ENCODE measurements at places on chromosomes 3 and 15.

- no peak for DNase-seq
Measured at GRCh38 chr3:78665776-78666469, 1101.9 kb downstream of the ROBO1 start.

DNA sequence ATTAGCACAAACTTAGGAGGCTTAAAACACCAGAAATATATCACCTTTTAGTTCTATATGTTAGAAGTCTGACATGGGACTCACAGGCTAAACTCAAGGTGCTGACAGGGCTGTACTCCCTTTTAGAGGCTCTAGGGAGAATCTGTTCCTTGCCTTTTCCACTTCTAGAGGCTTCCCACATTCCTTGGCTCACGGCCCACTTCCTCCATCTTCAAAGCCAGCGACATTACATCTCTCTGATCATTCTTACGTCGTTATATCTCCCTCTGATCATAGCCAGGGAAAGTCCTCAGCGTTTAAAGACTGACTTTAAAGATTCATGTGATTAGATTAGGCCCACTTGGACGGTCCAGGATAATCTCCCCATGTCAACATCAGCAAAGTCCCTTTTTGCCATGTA lies 166.3 kb downstream of the GREM1 start:
- DNase-seq: no peak

- no peak for DNase-seq
Measured at GRCh38 chr3:148790851-148791735, 36.5 kb upstream of the CPB1 start.

- DNase-seq: no peak
Measured at GRCh38 chr3:26012241-26012745, 222.4 kb downstream of the OXSM start.

GRCh38 chr15:79035814-79036213 lies 54.8 kb downstream of the RASGRF1 start:
- DNase-seq: no peak

GRCh38 chr3:33687406-33688010 lies 30.5 kb downstream of the CLASP2 start:
- no peak for DNase-seq

DNA sequence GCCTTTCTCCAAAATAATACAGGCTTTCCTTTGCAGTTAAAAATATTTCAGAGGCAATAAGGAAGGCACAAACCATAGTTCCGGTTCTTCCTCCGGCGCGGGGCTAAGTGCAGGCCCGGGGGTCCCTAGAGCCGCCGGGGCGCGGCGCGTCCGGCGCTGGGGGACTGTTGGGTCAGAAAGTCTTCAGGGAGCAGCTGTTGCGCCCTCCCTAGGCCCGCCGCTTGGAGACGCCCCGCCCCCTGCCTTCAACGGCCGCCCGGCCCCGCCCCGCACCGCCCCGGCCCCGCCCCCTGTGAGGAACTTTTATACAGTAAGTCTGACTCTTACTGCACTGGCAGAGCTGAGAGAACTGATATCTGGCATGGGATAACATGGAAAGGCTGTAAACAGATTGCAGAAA lies 283.1 kb upstream of the ARL6 start:
- no peak for DNase-seq

DNA sequence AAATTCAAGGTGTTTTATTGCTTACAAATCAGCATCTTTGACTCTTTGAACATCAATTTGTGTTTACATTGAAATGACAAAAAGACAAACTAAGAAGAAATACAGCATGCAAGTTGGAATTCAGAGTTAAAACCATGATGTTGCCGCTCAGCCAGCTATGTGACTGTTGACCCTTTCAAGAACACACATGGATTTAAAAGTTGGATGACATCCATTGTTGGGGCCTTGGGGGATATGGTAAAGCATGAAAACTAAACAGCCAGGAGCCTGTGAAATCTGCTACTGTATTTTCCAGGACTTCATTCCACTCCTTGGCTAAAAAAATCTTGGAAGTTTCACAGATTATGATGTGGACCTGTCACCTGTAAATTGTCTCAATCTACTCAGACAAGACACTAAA lies 4.6 kb downstream of the P2RY1 start:
- DNase-seq: no peak

DNA sequence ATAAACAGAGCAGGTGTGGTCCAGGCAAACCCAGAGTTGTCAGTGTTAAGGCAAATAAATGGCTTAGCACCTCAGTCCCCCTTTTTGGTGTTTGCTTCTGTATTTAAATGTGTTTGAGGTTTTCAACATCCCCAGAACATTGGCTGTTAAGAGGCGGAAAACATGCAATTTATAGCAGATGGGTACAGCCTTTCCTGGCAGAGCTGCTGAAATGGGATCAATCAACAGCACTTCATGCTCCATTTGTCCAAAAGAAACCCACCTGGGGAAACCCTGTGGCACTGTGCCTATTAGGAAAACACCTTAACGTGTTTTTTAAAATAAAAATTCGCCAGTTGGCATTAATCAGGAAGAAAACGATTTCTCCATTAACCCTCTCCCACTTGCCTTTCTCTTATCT lies 135.4 kb downstream of the MCTP2 start:
- DNase-seq: no peak

DNA sequence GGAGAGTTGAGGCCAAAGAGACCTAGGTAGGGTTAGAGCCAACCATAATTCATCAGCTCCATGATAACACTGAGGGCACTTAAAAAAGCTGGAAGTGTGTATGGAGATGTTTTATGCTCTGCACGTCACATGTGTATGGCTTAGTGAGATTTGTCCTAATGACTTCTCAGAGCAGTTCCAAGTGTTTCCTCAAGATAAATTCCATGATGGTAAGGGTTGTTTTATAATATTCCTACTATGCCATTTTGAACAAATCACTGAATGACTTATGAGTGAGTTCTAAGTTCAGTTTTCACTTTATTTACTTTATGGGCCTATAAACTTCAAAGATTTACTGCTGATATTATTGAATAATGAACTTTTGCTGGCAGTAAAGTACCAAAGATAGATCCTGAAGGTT lies 28.1 kb downstream of the TEX9 start:
- DNase-seq: no peak

- no peak for DNase-seq
Measured at GRCh38 chr3:179083977-179084376, 12.4 kb upstream of the ZMAT3 start.

DNA sequence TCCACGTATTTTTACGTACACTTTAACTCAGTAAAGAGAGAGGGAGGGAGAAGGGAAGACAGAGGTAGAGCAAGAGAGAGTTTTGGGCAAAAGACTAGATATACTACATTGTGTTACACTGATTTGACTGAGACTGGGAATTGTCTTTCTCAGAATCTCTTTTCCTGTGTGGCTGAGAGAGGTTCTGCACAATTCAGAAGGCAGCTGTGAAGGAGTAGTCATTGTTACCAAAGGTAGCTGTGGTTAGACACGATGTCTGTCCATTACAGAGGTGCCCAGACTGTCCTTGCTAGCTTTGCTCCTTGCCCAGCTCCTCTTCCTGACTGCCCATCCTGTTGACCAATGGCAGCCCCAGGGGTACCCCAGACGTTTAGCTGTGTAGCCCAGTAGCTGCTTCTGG lies 577.5 kb upstream of the CBLB start:
- DNase-seq: no peak

GRCh38 chr15:46420990-46421389 lies 786.2 kb downstream of the SQOR start:
- DNase-seq: no peak
